ENCODE measurements at places on chromosomes 6 and 20.

DNA sequence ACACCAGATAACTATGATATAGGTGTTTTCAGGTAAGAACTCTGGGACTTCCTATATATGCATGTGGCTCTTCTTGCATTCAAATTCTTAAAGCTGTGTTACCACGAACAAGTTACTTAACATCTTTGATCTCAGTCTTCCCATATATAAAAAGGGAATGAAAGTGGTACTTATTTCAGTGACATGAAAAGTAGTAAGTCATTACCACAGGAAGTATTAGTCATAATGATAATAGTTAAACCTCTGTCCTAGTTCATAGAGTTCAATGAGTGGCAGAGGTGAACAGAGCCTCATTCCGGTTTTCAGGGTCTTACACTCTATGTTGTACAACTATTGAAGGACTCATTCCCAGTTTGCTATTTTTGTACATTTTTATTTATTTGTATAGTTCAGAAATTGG is 237.0 kb downstream of the NKAIN2 start:
- no peaks in the 10 kb centered on the region for H3K27me3 ChIP-seq
- no peak overlapping the region for H3K27ac ChIP-seq
- no peak overlapping the region for H3K4me3 ChIP-seq
- ATAC-seq = no peak

DNA sequence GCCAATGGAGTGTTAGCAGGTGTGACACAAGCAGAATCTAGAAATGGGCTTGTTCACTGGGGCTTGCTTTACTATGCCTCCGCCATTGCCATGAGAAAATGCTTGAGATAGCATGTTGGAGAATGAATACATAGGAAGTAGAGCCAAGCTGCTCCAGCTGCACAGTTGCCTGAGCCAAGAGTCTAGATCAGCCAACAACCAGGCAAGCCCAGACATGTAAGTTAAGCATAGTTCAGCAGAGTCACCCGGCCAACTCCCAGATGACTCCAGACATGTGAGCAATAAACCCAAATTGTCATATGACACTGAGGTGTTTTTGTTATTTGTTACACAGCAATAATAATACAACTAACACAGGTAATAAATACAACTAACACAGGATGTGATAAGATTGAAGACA is 167.9 kb downstream of the HAO1 start:
- H3K27ac ChIP-seq = no peak overlapping the region
- no peaks in the 10 kb centered on the region for H3K36me3 ChIP-seq
- no peak overlapping the region for H3K4me3 ChIP-seq
- no peak for ATAC-seq

DNA sequence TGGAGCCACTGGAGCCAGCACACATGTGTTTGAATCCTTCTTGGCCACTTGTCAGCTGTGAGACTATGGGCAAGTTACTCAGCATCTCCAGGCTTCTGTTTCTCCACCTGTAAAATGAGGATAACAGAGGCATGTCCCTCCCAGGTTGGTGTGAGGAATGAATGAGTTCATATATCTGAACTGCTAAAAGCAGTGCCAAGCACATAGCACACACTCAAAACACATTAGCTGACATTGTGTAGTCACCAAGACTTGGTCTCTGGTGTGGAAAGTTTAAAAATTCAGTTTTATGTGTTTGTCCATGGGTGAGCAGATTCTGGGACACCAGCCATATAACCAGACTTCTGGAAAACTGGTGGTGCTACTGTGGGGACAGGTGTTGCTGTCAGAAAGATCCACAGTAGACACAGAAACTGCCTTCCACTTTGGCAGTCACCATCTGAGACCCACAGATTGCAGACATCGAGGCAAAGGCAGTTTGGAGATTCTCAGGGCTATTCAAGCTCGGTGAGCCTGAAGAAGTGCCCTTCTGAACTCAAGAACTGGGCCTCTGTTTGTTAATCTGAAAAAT is 115.8 kb downstream of the MRPL14 start:
- no peak for ATAC-seq
- H3K27me3 ChIP-seq = peaks cover 29% of the 10 kb centered on the region
- no peaks in the 10 kb centered on the region for H3K36me3 ChIP-seq
- H3K4me1 ChIP-seq = no peaks in the 10 kb centered on the region
- H3K4me3 ChIP-seq = no peak overlapping the region

DNA sequence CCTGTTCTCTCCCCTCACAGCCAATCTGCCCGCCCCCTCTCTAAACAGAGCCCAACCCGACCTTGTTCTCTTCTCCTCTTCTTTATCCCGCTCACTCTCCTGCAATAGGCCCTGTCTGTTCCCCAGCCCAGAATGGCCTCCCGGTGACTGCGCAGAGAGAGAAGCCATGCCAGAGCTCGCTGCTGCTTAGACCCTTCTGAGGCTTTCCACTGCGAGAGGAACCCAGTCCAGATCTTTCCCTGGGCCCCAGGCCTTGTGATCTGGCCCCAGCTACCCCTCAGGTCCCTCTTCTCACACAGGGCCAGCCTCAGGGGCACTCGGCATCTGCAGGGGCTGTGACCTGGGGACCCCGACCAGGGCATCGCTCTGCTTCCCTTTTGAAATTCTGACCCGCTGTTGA is 58.1 kb downstream of the TMEM242 start:
- H3K4me1 ChIP-seq = no peaks in the 10 kb centered on the region
- no peak overlapping the region for H3K4me3 ChIP-seq
- no peak overlapping the region for H3K27ac ChIP-seq
- ATAC-seq = no peak

GRCh38 chr6:36858407-36858981 is 16.1 kb downstream of the PPIL1 start:
- no peaks in the 10 kb centered on the region for H3K27me3 ChIP-seq
- H3K4me3 ChIP-seq = no peak overlapping the region
- H3K4me1 ChIP-seq = no peaks in the 10 kb centered on the region
- H3K27ac ChIP-seq = no peak overlapping the region

- H3K27ac ChIP-seq = no peak overlapping the region
- H3K4me3 ChIP-seq = no peak overlapping the region
- H3K27me3 ChIP-seq = peaks cover 7% of the 10 kb centered on the region
- no peaks in the 10 kb centered on the region for H3K36me3 ChIP-seq
- no peak for ATAC-seq
Observed at GRCh38 chr6:14055541-14055940, 62.0 kb upstream of the CD83 start.

- no peaks in the 10 kb centered on the region for H3K4me1 ChIP-seq
- no peak for ATAC-seq
- H3K27ac ChIP-seq = no peak overlapping the region
Observed at GRCh38 chr6:83467620-83468036, 36.8 kb upstream of the ME1 start.

DNA sequence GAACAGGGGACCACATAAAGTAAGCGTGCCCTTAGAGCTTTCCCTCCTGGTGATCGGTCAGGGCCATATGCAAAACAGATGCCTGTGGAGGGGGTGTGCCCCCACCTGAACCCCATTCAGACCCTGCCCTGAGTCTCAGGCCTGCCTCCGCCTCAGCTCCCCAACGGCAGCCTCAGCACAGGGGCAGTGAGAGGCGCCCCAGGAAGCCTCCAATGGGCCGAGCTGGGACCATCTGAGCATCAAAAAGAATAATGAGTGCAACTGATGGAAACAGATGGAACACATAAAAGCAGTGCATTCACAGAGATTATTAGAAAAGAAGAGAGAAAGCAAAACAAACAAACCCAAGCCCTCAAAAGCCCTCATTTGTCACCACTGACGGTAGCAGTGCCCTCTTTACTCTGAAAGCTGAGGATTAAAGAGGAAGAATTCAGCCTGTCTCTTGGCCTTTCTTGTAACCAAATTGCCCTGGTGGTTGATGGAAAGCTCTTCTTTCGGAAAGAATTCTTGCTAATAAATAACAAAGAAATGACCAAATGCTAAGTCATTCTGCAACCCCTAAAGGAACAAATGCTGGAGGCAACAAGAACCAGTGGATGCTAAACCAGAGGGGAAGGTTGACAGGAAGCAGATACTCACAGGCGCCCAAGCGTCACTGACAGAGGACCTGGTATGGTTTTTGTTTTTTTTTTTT is 6.8 kb downstream of the ADISSP start:
- H3K27ac ChIP-seq = no peak overlapping the region
- no peak overlapping the region for H3K4me3 ChIP-seq
- H3K27me3 ChIP-seq = no peaks in the 10 kb centered on the region
- peaks cover 18% of the 10 kb centered on the region for H3K36me3 ChIP-seq
- ATAC-seq = no peak

DNA sequence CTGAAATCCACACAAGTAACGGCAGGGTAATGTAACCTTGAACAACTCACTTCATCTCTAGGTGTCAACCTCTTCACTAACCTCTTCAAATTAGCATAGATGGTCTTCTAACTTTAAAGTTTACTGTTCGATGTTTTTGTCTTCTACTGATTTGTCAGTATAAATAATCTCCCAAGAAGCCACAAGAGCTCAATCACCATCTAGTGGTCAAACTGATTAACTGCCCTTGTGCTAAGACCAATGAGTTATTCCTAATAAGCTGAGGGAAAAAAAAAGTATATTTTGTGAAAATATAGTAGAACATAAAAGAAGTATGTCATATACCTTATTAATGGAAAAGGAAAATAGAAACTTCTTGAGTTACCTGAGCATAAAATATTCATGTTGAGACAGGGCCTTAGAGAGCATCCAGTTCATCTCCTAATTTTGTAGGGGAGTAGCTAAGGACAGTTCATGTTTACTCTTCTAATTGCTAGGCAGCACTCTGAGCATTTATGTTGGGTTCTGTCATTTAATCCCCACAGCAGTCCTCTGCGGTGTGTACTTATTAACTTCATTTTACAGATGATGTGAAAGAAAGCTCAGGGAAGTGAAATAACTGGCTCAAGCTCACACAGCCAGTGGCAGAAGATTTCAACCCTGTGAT is 317.1 kb downstream of the ESR1 start:
- H3K4me1 ChIP-seq = no peaks in the 10 kb centered on the region
- no peak overlapping the region for H3K27ac ChIP-seq
- H3K4me3 ChIP-seq = no peak overlapping the region
- peaks cover 39% of the 10 kb centered on the region for H3K36me3 ChIP-seq

DNA sequence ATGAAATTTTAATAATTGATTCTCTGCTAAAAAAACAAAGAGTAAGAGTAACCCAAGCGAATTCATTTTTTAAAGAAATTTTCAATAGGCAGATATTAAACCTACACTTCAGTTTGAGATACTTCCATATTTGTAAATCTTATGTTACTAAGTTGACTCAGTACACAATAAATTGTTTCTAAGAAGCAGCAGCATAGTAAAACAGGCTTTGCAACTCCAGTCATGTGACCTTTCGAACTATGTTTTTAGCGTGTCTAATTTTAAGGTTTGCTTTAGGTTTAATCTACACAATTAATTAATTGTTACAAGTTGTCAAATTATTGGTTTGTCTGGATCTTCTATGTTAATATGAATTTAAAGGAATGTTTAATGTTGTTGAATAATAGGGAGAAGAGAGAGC is 708.9 kb upstream of the CITED2 start:
- no peak overlapping the region for H3K4me3 ChIP-seq

- no peak overlapping the region for H3K27ac ChIP-seq
- H3K27me3 ChIP-seq = no peaks in the 10 kb centered on the region
- ATAC-seq = no peak
- H3K4me1 ChIP-seq = no peaks in the 10 kb centered on the region
Observed at GRCh38 chr6:83385473-83385872, 45.4 kb downstream of the ME1 start.

- no peak overlapping the region for H3K27ac ChIP-seq
Observed at GRCh38 chr6:160513836-160514235, 150.2 kb downstream of the LPA start.

GRCh38 chr6:138594758-138595140 is 95.5 kb upstream of the NHSL1 start:
- no peak for ATAC-seq
- no peaks in the 10 kb centered on the region for H3K36me3 ChIP-seq
- H3K4me3 ChIP-seq = no peak overlapping the region
- no peak overlapping the region for H3K27ac ChIP-seq
- H3K4me1 ChIP-seq = peaks cover 26% of the 10 kb centered on the region

- peaks cover 46% of the 10 kb centered on the region for H3K27me3 ChIP-seq
- peaks cover 18% of the 10 kb centered on the region for H3K4me1 ChIP-seq
- no peak overlapping the region for H3K4me3 ChIP-seq
Observed at GRCh38 chr20:62632575-62633090, 9.7 kb upstream of the SLCO4A1 start.

DNA sequence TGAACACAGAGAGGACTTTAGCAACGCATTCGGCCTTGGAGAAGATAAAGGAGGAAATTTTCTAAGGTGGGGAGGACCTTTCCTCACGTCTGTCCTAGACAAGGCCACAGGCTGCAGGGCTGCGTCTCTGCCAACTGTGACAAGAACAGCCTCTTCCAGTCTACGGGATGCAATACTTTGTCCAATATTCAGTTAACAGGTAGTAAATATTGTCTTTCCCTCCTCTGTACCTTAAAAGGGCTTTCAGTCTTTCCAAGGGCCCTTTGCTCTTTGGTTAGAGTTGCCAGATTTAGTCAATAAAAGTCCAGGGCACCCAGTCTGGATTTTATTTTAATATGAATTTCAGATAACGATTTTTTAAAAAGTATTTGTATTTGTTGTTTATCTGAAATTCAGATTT is 78.2 kb downstream of the ELOVL4 start:
- no peak for ATAC-seq
- peaks cover 15% of the 10 kb centered on the region for H3K4me1 ChIP-seq
- H3K27me3 ChIP-seq = peaks cover 24% of the 10 kb centered on the region
- peak overlapping the region; percentile 66 for H3K27ac ChIP-seq
- no peak overlapping the region for H3K4me3 ChIP-seq
- H3K36me3 ChIP-seq = no peaks in the 10 kb centered on the region

GRCh38 chr6:37648465-37649330 is 49.0 kb downstream of the MDGA1 start:
- peaks cover 62% of the 10 kb centered on the region for H3K36me3 ChIP-seq
- no peak overlapping the region for H3K4me3 ChIP-seq
- H3K27me3 ChIP-seq = peaks cover 39% of the 10 kb centered on the region
- peaks cover 31% of the 10 kb centered on the region for H3K4me1 ChIP-seq

DNA sequence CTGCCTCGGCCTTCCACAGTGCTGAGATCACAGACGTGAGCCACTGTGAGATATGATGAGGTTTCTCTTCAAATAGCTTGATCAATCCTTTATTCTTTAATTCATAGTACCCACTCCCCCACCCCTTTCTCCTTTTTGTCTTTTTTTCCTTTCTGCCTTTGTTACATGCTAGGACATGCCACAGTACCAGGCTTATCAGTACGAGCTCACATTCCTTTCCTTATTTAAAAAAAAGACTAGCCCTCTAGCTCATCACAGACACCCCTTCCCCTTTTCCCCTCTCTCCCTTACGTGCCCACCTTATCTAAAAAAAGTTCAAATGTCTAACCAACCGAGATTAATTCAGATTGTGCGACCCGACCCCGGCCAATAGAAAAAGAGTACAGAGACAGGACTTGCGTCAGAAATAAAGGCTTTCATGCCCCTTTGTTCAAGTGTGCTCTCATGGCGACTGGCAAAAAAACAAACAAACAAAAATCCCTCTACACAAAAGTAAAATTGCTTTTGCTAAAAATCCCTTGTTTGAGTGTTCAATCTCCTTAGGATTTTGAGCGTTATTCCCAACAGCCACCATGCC is 49.2 kb downstream of the MRAP2 start:
- no peaks in the 10 kb centered on the region for H3K4me1 ChIP-seq
- no peak overlapping the region for H3K4me3 ChIP-seq
- H3K27me3 ChIP-seq = peaks cover 12% of the 10 kb centered on the region
- H3K27ac ChIP-seq = no peak overlapping the region
- H3K36me3 ChIP-seq = no peaks in the 10 kb centered on the region

- peaks cover 27% of the 10 kb centered on the region for H3K4me1 ChIP-seq
- no peak overlapping the region for H3K4me3 ChIP-seq
- H3K36me3 ChIP-seq = peaks cover 8% of the 10 kb centered on the region
Observed at GRCh38 chr6:5786321-5786968, 220.3 kb downstream of the NRN1 start.

GRCh38 chr6:130680116-130680515 is 147.1 kb upstream of the SMLR1 start:
- no peaks in the 10 kb centered on the region for H3K4me1 ChIP-seq
- no peak for ATAC-seq

- H3K27me3 ChIP-seq = no peaks in the 10 kb centered on the region
- H3K4me3 ChIP-seq = no peak overlapping the region
- no peaks in the 10 kb centered on the region for H3K4me1 ChIP-seq
Observed at GRCh38 chr6:162468326-162468725, 259.2 kb downstream of the PRKN start.
